ENCODE measurements at places on chromosomes 12 and 14.

DNA sequence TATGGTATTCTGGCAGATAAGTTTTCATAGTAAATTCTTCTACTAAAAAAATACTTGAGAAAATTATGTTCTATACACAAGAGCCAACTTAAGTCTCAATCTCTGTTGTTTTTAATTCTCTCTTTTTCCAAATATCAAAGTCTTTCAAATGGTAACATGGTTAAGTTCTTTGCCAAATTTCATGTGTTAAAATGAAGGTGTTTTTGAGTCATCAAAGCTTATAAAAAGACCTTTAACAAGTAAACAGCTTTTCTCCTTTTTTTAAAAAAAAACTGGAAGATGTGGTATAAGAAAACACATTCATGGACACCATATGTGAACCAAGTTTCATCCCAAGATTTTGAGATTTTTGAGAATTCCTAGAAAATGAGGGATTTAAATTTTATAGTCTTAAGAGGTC, 111.3 kb downstream of the FOXG1 start:
- no peak for DNase-seq

- DNase-seq = peak; percentile 44
Measured at GRCh38 chr12:56593909-56594621, 36.1 kb downstream of the BAZ2A start.

GRCh38 chr12:79378496-79378895, 312.3 kb downstream of the PAWR start:
- DNase-seq = no peak

DNA sequence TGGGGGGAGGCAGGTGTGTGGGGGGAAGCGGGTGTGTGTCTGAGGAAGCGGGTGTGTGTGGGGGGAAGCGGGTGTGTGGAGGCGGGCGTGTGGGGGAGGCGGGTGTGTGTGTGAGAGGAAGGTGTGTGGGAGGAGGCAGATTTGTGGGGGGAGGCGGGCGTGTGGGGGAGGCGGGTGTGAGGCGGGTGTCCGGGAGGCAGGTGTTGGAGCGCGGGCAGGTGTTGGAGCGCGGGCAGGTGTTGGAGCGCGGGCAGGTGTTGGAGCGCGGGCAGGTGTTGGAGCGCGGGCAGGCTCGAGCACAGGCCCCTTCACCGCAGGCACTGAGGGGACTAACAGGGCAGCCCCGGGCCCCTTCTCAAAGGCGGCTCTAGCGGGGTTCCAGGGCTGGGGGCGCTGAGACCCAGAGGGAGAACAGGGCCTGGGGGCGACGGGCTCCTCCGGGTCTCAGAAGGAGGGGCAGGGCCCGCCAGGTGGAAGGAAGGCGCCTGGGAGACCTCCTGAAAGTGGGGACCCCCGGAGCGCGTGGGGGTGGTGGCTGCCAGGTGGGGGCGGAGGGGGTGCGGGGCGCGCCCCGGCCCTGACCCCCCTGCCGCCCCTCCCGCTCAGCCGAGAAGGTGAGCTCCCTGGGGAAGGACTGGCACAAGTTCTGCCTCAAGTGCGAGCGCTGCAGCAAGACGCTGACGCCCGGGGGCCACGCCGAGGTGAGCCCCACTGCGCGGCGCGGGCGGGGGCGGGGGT, 3.2 kb downstream of the CRIP2 start:
- no peak for DNase-seq

DNA sequence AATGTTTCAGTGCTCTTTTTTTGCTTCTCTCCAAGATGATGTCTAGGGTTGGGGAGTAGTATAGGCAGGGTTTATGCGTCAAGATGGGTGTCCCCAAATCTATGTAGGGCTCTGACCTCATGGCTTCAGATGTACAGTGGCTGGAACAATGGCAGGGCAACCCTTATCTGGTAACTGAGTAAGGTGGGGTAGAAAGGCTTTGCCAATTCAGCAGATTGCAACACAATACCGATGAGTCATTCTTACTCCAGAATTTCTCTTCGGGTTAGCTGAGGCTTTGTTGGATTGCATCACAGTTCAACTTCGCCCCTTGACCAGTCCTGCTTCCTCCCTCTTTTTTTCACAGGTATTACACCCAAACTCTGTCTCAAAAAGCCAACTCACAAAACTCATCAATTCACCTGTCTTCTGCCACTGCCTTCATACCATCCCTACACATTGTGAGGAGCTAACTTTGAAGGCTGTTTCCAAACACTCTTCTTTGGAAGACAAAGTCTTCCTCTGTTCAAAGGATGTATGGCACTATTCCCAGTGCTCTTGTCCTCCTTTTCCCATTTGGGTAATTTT, 190.2 kb upstream of the CNOT2 start:
- DNase-seq = no peak

GRCh38 chr12:121712190-121712460, 427 bp upstream of the TMEM120B start:
- no peak for DNase-seq

DNA sequence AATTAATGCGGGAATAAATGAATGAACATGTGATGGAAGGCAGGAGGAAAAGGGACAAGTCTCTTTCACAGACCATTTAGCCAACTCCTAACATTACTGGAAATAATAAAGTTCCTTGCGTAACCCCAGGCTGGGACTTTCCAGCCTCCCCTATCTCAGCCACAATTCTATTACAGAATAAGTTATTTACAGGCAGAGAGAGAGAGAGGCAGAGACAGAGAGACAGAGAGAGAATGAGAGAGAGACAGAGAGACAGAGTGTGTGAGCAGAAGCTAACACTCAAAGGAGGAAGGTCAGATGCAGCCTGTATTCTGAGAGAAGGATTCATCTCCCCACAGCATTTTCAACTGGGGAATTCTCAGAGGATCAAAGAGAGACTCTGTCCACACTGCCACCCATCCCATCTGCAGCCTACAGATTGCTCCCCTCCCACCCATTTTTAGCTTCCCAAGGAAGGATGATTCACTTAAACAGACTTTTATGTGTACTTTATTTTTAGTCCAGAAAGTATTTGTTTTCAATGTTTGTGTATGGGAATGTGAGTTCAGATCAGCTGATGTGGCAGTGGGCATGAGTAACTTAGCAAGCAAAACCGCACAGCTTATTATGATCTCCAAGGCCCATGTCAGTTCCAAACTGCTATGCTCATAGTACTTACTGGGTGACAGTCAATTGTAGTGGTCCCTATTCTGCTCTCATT, 165.7 kb downstream of the CAND1 start:
- DNase-seq = no peak

DNA sequence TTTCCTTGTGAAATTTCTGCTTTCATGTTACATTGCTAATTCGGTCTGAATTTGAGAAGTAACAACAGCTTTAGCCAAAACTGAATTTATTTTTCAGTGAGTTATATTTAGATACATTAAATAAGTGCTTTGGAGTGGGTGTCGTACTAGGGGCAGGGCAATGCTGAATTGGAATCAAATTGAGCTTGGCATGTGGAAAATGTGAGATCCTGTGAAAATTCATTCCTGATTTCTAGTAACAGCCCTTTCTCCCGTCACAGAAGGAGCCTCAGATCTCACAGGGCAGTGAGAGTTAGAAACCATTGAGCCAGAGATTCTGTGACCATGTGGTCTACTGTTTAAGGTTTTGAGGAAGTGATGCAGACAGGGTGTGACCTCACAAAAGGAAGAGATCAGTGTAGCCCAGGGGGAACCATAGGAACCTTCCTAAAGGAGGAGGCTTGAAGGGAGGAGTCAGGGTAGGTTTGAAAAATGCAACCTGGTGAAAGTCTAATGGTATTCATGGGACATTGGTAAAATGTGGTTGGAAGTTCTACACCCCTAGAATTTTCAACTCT, 1136.8 kb downstream of the AACS start:
- no peak for DNase-seq

- no peak for DNase-seq
Measured at GRCh38 chr14:89507521-89507920, 90.5 kb upstream of the FOXN3 start.

- DNase-seq = no peak
Measured at GRCh38 chr14:50057331-50057730, 59.0 kb downstream of the VCPKMT start.

- DNase-seq = no peak
Measured at GRCh38 chr12:106304001-106304421, 1.5 kb downstream of the TCP11L2 start.

- DNase-seq = no peak
Measured at GRCh38 chr12:12898911-12899511, 7.6 kb downstream of the GPRC5A start.

DNA sequence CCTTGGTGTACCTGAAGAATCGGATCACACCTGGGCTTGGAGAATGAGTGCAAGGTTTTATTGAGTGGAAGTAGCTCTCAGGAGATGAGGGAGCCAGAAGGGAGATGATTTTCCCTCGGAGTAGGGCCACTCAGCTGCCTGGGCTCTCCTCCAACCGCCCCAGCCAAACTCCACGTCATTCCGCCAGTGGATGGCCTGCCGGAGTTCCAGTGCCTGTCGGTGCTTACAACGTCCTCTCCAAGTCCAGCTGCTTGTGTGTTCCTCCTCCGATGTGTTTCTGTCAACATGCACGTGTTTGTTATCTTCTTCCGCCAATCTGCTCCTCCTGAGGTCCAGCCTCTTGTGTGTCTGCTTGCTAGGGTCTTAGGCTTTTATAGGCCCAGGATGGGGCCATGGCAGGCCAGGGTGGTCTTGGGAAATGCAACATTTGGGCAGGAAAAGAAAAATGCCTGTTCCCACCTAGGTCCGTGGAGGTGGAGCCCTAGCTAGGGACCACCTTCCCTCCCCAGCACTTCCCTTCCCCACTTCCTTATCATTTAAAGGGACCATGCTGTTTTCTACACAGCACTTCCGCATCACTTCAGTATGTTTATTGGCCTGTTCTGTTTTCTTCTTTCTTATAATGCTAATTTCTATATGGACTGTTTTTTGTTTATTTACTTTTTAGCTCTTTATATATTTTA, 343.2 kb downstream of the PDZRN4 start:
- DNase-seq = no peak

- DNase-seq = no peak
Measured at GRCh38 chr12:48796976-48797375, 8.1 kb upstream of the ADCY6 start.

DNA sequence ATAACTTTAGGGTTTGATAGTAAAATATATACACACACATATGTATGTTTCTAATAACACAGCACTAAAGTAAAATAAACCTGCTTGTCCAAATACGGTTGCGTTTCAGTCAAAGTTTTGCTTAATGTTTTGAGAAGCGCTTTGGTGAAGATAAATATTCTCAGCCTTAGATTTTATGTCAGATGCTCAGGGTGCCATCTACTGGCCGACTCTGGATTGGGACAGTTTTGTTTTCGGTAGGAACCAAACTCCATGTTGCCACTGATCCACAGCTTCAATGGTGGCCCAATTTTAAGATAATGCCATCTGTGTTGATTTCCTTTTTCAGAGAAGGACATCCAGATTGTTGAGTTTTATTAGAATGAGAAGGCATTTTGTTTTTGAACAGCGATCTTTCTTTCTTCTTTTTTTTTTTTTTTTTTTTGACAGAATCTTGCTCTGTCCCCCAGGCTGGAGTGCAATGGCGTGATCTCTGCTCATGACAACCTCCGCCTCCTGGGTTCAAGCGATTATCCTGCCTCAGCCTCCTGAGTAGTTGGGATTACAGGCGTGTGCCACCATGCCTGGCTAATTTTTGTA, 43.1 kb downstream of the LLPH start:
- DNase-seq = peak; percentile 2

DNA sequence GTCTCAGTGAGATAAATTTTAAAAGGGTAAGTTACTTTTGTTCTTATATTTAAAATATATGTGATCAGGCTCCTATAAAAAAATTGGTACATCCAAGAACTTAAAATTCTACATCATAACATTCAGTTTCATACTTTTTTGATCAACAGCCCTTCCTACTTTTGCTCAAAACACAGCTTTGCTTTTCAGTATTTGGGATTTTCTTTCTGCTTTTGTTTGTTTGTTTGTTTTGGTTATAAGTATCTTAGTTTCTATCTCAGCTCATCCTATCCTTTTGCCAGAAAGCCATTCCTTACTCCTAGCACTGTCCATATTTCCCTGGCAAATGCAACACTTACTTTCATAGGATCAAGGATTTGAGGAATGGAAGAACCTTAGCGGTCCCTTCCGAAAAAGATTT, 4.7 kb upstream of the PCED1B start:
- no peak for DNase-seq

- DNase-seq = no peak
Measured at GRCh38 chr12:30500532-30500931, 195.1 kb downstream of the IPO8 start.

GRCh38 chr12:123471374-123472068, 13.6 kb downstream of the SNRNP35 start:
- DNase-seq = no peak

DNA sequence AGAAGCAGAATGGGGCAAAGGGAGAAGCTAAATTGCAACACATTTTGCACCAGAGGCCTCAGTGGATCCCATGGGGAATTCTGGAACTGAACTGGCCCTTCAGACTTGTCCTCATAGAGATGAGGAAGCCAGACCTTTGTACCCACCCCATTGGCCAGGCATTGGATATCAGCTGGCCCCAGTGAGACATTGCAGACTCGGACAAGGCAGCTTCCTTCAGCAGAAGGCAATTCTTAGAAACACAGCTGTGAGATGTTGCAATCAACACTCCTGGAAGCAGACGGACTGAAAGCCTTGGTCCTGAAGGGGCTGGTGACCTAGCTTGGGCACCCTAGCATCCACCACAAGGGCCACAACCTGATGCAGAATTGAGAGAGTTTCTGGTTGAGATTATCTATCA, 218.1 kb downstream of the MSRB3 start:
- DNase-seq = no peak

DNA sequence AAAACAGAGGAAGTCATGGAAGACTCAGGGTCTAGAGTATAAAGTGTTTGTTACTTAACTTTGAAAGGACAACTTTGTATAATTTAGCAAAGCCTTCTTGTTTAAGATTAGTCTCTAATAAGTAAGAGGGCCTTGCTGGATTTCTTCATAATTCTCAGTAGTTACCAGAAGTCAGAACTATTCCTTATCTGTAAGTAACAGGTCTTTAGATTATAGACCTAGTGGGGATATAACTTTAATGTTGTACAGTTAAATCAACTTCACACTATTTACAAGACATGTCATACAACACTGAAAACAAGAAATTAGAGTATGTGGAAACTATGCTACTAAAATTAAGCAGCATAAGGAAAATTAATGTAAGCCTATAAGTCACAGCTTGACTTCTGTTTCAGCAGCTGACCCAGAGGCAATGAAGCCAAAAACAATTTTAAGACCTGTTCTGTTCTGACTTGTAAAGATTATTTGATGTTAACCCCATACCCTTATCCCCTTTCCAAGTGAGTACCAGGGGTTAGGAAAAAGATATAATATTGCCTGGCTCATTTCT, 398.3 kb downstream of the RAD51B start:
- DNase-seq = no peak
